DMS 273 treated with DMSO at 0.1 percent for 48 hours (cell line): ENCODE measurements at places on chromosomes 2 and 18.
A peak's percentile ranks its signal among the peaks of the same experiment; 100 is the strongest.

DNA sequence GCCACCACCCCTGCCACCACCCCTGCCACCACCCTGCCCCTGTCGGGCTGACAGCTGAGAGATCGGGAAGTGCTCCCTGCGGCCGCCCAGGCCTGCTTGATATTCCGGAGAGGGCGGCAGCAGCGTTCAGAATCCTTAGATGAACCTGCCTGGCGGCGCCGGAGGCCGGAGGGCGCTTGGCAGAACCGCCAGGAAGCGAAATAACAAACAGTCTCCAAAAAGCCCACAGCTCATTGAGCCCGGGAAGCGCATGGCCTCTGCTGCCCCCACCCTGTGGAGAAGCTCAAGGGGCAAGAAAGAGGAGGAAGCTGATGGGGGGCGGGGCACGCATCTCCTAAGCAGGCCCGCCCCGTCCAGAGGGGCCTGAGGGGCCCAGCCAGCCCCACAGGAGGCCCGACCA is 92.2 kb upstream of the MBOAT2 start:
- no peak for DNase-seq

DNA sequence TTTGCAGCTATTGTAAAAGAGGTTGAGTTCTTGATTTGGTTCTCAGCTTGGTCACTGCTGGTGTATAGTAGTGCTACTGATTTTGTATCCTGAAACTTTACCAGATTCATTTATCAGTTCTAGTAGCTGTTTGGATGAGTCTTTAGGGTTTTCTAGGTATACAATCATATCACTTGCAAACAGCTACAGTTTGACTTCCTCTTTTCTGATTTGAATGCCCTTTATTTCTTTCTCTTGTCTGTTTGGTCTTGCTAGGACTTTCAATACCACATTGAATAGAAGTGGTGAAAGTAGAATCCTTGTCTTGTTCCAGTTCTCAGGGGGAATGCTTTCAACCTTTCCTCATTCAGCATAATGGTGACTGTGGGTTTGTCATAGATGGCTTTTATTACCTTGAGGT is 210.5 kb upstream of the DPP10 start:
- DNase-seq = no peak

- no peak for DNase-seq
These were observed 96.0 kb downstream of the SMAD7 start for GRCh38 chr18:48854780-48855179.

DNA sequence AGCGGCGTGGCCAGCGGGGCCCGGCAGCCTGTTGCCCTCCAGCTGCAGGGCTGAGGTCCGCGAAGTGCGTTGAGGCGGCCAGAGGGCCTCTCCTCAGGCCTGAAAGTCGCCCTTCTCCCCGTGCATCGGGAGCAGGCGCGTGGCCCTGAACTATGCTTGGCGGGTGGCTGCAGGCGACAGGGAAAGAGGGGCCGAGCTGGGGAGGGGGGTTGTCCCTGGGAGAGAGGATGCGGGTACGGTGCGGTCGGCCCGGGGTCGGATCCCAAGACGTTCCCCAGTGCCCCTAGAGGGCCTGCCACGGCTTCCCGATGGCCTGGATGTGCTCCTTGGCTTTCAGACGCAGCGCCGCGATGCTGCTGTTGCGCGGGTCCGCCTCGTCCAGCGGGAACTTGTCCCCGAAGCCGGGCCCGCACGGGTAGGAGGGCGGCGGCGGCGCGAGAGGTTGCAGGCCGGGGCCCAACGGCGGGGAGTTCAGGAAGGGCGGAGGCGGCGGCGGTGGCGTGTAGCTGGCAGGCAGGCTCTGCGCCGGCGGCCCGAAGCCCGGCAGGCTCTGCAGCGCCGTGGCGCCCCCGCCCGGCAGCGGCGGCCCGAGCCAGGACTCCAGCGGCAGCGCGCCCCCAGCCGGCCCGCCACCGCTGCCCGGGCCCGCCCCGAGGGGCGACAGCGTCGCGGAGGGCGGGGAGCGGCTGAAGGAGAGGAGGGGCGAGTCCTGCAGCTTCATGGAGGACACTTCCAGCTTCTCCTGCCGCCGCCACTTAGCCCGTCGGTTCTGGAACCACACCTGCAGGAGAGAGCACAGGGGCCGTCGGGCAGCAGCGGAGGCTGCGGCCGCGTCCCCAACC is 4.3 kb downstream of the RAX start:
- DNase-seq = peak; percentile 4

DNA sequence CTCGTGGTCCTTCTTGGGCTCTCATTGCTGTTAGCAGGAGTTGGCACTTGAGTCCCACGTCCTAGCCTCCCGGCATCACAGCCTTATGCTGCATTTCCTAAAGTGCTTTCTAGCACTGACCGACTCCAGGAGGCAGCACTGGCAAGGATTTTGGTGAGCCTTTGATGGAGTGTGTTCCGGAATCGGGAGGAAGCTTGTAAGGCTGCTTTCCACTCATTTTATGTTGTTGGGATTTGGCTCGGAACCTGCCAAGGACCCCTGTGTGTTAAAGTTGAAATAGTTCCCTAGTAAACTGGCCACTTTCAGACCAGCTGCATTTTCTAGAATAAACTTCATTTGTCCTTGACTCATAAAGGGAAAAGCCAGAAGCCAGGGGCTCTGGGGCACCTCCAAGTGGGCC is 88.9 kb downstream of the AGAP1 start:
- DNase-seq = no peak

DNA sequence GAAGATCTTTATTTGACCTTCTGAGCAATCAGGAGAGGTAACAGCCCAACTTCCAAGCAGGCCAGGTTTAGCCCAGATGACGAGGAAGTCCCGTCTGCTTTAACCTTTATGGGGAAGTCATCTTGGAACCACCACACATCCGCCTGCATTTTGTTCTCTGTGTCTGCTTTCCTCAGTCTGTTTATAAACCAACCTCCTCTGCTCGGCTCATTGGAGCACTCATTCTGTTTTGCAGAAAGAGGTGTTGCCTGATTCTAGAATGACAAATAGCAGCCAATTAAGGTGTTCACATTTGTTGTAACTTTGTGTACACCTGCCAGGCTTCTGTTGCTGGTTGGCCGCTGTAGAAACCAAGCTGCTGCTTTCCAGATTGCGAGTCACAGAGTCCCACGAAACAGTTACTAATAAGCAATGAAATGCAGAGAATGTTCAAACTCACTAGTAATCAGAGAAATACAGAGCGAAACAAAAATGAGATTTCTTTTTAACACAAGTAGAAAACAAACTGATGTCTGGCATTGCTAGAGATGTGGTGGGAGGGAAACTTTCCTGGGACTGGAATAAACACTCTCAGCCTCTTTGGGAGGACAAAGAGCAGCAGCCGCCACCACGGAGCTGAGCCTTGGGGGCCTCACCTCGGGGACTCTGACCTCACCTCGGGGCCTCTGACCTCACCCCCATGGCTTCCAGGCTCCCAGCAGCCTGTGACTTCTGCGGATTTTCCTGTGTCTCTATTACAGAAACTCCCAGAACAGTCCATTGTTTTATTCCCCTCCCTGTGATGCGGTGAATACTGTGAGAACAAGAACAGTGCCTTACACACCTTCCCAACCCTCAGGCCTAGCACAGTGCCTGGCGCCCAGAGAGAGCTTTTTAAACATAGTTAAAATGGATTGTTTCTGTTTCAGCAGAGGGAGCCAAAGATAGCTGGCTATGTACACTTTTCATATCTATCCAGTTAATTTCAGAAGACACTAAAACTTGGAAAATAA is 64.0 kb downstream of the MBP start:
- no peak for DNase-seq
